SK-MEL-5 (cell line): ENCODE measurements at places on chromosomes 1 and 21. TPM values are rescaled to one million over a fixed set of nuclear protein-coding genes. Genes with fewer than 3 reads are reported as not detected.

DNA sequence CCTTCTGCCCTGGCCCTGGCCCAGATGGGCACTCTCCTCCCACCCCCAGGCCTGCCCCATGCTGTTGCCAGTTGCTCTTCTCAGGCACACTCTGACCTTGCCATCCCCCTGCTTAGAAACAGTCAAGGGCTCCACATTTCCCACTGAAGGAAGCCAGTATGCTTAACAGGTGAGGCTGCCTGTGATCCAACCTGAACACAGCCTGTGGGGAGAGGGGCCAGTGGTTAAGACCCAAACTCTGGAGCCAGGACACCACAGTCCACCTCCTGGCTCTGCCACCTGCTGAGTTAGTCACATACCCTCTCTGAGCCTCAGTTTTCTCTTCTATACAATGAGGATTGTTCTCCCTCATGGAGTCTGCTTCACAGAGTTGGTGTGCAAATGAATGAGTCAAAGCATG is 526.9 kb downstream of the MATN1 start:
- no peak for DNase-seq

GRCh38 chr1:23369335-23370013 is at the start of gene ZNF436:
Gene ZNF436, minus strand, starts transcription at chr1:23369836. Its CDS starts 1,831 bp downstream, at chr1:23368005.
- DNase-seq = peak; percentile 46

DNA sequence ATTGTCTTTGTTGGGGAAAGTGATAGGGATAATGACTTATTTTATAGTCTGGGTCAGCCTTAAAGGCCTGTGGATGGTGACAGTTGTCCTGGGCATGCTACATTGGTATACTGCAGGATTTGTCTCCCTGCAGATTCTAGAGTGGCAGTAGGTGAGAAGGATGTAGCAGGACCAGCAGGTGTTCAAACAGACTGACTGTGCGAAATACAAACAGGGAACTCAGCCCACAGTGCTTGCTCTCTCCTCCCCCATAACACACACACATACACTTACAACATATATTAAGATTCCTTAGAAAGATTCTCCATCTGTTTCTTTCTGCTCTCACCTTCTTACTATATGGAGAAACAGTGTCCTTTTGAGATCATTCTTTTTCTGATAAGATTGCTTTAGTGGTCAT is 6.9 kb downstream of the PDE4B start:
- DNase-seq = no peak

DNA sequence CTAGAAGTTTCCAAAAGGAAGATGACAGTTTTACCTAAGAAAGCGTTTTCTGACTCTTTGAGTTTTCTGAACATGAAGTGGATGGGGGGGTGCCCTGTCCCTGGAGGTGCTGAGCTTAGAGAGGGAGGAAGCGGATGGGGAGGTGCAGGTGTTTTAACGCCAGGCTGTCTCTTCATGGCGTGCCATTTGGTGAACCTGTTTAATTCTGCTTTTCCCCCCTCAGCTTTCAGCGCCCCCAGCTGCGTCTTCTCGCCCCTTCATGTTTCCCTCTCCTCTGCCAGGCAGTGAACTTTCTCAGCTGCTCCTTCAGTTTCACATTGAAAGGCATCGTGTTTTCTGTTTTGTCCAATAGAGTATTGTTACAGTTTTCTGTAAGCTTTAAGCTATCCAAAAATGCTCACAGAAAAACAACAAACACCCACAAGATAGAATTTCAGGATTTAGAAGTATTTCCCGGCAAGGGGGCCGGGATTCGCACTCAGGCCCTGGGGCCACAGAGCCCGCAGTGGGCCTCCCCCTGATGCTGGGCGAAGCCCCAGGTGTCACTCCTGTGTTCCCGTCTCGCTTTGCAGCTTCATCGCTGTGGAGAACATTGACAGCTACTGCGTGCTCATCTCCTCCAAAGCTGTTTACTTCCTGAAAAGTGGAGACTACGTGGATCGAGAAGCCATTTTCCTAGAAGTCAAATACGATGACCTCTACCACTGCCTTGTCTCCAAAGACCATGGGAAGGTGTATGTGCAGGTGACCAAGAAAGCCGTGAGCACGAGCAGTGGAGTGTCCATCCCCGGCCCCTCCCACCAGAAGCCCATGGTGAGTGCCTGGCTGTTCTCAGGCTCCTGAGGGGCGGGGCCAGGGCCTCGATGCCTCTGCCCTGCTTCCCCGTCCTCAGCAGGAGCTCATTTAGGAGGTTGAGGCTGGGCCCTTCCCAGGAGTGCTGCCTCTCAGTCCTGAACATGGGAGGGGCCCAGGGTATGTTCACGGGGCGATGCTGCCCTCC is 111.4 kb downstream of the DHRS3 start:
- DNase-seq = no peak

DNA sequence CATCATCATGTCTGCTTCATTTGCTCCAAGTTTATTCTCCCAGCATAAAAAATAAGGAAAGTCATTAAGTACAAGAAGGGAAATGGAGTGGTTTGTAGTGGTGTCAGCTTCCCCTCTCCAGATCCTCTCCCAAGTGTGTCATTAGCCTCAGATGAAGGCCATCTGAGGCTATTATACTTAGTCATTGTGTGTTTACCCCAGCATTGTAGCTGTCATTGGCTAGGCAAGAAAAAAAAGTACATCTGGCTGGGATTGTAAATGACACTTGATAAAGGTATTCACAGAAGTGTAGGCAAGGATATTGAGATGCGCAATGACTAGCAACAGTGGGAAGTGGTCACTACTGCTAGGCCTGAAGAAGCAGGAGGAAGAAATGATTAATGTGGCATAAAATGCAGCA is 316.9 kb upstream of the SGIP1 start:
- no peak for DNase-seq

GRCh38 chr1:86245566-86246190 is 89.1 kb upstream of the COL24A1 start:
- no peak for DNase-seq

GRCh38 chr21:19507682-19508260 is 1104.2 kb upstream of the TMPRSS15 start:
- DNase-seq = peak; percentile 39

DNA sequence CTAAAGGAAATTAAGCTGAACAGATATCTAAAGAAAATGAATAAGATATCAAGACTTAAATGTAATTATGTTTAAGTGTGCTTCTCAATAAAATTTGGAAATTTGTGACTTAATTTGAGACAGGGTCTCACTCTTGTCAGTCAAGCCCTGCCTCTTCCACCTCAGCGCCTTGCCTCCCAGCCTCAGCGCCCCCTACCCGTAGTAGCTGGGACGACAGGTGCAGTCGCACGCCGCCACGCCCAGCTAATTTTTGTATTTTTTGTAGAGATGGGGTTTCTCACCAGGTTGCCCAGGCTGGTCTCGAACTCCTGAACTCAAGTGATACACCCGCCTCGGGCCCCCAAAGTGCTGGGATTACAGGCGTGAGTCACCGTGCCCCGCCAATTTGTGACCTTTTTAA is 117.0 kb downstream of the CLEC20A start:
- no peak for DNase-seq

DNA sequence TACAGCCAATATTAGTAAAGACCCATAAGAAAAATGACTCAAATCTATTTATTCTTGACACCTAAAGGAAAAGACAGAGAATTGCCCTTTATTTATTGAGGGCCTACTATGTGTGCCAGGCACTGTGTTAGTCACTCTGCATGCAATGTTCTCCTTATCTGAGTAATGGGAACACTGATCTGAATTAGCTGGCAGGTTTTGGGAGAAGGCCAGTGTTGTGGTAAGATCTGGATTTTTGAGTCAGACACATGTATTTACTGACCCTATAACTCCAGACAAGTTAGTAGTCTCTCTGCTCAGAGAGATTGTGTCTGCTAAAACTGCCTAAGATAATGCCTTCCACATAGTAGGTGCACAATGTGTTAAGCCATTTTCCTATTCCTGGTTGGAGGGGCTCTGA is 17.3 kb downstream of the LCE4A start:
- DNase-seq = no peak

DNA sequence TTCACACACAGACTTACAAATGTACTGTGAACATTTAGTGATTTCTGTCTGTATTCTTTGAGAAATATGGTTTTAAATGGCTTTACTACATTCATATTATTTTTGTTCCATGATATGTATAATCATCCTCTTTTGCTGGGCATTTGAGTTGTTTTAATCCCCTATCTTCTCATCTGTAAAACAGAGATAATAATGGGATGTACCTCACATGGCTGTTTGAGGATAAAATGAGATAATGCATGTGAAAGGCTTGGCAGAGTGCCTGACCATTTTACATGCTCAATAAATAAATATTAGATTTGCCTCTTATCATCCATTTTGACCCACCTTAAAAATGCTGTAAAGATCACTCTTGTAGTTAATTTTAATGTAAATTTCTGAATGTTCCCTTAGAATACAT is 197.2 kb downstream of the C1orf94 start:
- no peak for DNase-seq

DNA sequence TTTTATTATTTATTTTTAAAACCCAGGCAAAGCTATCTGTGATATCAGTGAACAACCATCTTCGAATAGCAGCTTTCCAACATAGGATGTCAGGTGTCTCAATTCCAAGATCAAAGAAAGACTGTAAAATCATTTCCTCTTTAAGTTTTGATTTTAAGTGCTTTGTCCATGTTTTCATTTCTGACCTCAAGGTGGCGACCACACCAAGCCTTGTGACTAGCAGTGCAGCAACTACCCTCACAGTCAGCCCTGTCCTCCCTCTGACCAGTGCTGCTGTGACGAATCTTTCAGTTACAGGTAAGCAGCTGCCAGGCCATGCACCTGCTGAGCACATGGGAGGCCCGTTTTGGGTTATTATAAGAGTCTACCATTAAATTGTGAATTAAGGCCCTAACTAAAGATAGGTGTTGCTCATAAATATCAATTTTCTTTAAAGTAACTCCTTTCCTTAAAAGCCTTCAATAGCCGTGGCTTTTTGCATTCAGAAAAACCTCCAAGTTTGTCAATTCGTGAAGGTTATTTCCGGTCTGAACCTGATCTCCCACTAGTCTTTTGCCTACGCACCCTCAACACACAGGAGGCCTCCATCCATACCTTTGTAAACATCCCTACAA is 117.0 kb downstream of the CD247 start:
- DNase-seq = peak; percentile 60

- no peak for DNase-seq
Measured at GRCh38 chr21:34144224-34144623, 70.8 kb downstream of the MRPS6 start.

DNA sequence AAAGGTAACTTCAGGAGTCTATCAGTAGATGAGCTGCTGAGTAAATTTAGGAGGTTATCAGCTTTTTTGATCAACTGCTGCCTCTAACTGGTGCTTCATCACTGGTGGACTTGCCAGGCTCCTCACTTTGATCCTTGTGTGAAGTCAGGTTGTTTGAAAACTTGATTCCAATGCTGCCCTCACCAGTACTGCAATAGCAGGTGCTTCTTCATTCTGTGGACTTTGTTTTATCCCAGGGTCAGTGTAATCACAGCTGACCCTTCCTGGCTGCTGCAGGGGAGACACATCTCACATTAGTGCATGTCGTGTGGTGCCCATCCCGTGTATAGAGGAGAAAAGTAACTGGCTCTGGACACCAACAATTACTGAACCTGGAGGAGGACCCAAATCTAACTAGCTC is 20.0 kb upstream of the KIAA1614 start:
- no peak for DNase-seq

The C1orf159 gene
- 9.4 and 10.0 TPM in 2 replicates for total RNA-seq

The TAGLN2 gene
- 122 and 128 TPM in 2 replicates for total RNA-seq

The DLGAP3 gene
- 0.35 and 1.8 TPM in 2 replicates for total RNA-seq

The CD1E gene
- total RNA-seq = not detected in 2 replicates
